ENCODE measurements at places on chromosomes 2 and 18.

- no peak for DNase-seq
These were observed 496.1 kb upstream of the MYT1L start for GRCh38 chr2:2827046-2827636.

DNA sequence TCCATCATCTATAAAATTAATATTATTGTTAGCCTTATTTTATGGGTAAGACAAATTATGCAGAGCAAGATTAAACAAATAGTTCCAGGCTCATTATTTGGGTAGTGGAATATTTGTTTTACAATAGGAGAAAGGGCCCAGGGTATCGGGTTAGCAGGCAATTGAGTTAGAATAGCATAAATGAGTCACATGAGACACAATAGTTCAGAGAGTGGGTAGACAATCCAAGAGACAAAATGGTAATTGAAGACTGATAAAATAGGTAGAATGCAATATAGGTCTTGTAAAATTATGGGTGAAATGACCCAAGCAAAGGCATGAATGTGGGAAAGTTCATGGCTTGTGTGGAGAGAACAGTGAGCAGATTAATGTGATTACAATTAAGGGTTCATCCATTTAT lies 790.9 kb upstream of the GCFC2 start:
- DNase-seq, result no peak

GRCh38 chr2:8149985-8150539 lies 531.8 kb upstream of the ID2 start:
- no peak for DNase-seq

DNA sequence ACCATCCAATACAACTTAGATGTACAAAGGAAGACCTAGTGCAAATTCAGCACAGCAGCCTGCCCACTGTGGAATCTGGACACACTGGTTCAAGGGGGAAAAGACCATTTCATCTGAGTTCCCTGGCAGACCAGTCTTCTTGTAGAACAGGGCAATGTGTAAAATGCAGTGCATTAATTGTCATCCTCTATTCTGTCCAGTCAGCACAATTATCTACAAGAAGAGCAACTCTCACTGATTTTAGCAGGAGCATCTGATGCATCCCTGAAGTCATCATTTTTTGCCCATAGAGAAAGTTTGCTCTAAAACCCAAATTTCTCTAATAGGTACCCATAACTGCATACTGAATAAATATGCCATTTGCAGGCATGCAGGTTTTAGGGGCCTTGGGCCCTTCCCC lies 81.8 kb upstream of the LYPD1 start:
- no peak for DNase-seq

- no peak for DNase-seq
These were observed 86.7 kb downstream of the SEPTIN10 start for GRCh38 chr2:109527079-109527478.

- no peak for DNase-seq
These were observed 1.0 kb upstream of the SNRNP200 start for GRCh38 chr2:96306370-96306769.

DNA sequence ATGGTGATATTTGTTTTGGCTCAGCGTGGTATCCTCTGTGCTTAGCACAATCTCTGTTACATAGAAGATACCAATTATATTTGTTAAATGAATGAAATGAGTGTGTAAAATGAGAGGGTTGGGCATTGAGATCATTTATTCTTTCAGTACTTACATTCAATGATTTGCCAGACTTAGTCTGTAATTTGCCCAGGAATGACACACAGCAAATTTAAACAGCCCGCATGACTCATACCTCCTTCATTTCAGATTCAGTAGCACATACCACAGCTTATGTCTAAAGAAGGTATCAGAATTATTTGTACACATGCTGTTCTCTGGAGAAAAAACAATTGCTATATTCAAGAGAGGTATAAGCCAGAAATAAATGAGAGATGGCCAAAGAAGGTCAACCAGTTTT lies 37.0 kb downstream of the KLHL14 start:
- DNase-seq, result no peak

GRCh38 chr2:82793711-82794435 lies 1665.2 kb downstream of the SUCLG1 start:
- no peak for DNase-seq

GRCh38 chr2:138267161-138267901 lies 234.2 kb upstream of the SPOPL start:
- DNase-seq, result no peak

- no peak for DNase-seq
These were observed 62.6 kb upstream of the ASAP2 start for GRCh38 chr2:9144046-9144445.

- no peak for DNase-seq
These were observed 65.9 kb upstream of the CPO start for GRCh38 chr2:206873423-206873822.

- peak; percentile 63 for DNase-seq
These were observed 50.0 kb downstream of the TMEM163 start for GRCh38 chr2:134668821-134669220.

DNA sequence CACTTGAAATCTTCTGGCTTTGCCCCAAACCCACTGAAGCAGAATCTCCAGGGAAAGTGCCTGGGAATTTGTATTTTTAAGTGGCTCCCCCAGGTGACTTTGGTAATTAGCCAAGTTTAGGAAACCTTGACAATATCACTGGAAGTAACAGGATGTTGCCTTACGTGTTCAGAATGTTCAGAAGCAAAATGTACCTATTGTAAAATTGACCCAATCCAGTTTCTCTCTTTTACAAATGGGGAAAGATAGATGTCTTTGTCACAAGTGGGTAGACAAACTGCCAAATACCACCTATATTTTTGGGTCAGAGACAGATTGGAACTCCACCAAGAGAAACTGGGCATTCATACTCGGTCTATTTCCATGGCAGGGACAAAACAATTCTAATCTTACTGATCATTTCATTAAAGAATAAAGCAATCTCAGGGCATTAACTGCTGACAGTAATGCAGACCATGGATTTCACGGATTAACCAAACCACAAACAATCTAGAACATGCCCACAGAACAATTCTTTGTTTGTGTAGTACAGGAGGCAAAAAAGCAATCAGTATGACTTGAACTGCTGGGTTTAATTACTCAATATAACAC lies 255.8 kb downstream of the ERBB4 start:
- no peak for DNase-seq

GRCh38 chr2:126658319-126658904 lies 2.5 kb downstream of the GYPC start:
- DNase-seq, result no peak

DNA sequence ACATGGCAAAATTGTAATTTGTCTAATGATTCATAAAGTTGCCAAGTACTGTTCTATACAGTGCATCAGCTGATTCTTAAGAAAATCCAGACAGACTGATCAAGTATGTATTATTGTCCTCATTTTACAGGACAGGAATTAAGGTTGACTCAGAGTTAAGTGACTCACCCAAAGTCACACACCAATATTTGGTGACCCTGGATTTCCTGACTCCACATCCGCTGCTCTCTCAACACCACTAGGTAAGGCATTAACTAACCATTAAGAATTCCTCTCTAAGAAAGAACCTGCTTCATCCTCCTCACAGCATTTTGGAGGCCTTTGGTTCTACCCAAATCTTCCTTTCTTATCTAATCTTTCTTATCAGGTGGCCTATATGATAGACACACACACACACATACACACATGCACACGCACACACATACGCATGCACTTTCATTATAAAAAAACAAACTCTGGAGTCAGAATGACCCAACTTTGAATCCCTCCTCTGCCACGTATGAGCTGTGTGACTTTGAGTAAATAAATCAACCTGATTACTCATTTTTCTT lies 150.8 kb downstream of the ANKRD44 start:
- DNase-seq, result no peak

- DNase-seq, result no peak
These were observed 101.3 kb downstream of the ANKRD44 start for GRCh38 chr2:197209246-197209645.

DNA sequence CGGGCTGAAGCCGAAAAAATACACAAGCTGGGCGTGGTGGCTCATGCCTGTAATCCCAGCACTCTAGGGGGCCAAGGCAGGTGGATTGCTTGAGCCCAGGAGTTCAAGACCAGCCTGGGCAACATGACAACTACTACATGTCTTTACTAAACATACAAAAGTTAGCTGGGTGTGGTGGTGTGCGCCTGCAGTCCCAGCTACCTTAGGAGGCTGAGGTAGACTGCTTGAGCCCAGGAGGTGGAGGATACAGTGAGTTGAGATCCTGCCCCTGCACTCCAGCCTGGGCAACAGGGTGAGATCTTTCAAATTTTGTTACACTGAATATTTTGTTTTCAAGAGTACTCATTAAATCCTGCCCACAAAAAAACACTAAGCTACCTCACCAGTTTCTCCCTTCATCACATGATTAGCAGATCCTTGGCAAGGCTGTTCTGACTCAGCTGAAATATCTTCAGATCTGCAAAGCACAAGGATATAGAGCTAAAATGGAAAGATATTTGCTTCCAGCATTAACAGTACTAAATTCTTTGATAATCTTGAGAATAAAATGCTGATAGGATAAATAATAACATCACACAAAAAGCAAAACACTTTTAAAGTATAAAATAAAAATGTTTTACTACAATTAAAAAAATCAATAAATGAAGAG lies 28.2 kb upstream of the MCM6 start:
- DNase-seq, result no peak

Data from stimulated activated CD8-positive, alpha-beta memory T cell treated with anti-CD3 and anti-CD28 coated beads, Interleukin-4, amount 100 ng/mL, for 1 hour (primary cell).